Trophoblast cell (in vitro differentiated cells and primary cell): ENCODE measurements at places on chromosomes 1 and 21.
A peak's percentile ranks its signal among the peaks of the same experiment; 100 is the strongest.

DNA sequence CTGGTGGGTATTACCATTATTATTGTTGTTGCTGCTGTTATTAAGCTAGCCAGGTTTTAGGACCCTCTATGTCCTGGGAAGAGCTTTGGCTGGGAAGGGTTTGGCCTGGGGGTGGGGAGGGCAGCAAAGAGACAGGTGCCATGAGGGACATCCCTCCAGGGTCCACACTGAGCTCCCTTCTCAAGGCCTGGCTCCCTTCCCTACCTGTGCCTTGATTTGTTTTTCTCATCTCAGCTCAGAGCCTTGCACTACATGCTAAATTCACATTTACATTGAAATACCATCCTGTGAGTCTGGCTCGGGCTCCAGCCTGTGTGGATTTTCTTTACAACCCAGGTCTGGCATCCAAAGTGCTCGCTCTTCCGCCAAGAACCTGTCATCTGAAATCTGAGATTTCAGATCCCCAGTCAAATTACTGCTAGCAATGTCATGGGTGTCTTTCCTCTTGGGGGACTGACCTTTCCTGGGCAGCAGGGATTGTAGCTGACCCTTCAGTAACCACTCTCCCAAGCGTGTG, 536.3 kb downstream of the PTPRU start:
- DNase-seq, result no peak
- no peaks in the 10 kb centered on the region for H3K4me1 ChIP-seq
- H3K27me3 ChIP-seq, result no peaks in the 10 kb centered on the region
- H3K27ac ChIP-seq, result no peak overlapping the region
- no peaks in the 10 kb centered on the region for H3K36me3 ChIP-seq
- H3K4me3 ChIP-seq, result no peak overlapping the region

DNA sequence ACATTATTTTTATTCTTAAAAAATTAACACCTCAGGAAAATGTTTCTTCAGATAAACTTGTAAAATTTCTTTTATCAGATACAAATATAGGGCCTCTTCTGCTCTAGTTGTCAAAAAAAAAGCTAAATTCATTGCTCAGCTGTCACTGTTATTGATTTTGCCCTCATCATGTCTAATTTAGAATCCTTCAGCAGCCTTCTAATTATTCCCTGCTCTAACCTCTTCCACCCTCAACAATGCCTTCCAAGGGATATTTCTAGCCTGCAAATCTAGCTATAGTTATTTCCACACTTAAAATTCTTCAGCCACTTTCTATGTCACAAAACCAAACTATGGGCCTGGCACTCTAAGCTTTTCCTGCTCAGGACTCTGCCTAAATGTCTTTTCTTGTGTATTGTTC, 25.2 kb downstream of the PDE4B start:
- DNase-seq, result no peak
- no peaks in the 10 kb centered on the region for H3K27me3 ChIP-seq
- no peaks in the 10 kb centered on the region for H3K36me3 ChIP-seq
- no peak overlapping the region for H3K4me3 ChIP-seq
- H3K4me1 ChIP-seq, result no peaks in the 10 kb centered on the region
- no peak overlapping the region for H3K27ac ChIP-seq

- no peak overlapping the region for H3K27ac ChIP-seq
- no peaks in the 10 kb centered on the region for H3K4me1 ChIP-seq
- no peak for DNase-seq
- H3K27me3 ChIP-seq, result no peaks in the 10 kb centered on the region
Measured at GRCh38 chr1:80251591-80251990, 1245.1 kb upstream of the ADGRL4 start.

- H3K4me3 ChIP-seq, result no peak overlapping the region
- no peaks in the 10 kb centered on the region for H3K36me3 ChIP-seq
- no peak overlapping the region for H3K27ac ChIP-seq
Measured at GRCh38 chr21:38758501-38759214, 47.1 kb upstream of the ETS2 start.

DNA sequence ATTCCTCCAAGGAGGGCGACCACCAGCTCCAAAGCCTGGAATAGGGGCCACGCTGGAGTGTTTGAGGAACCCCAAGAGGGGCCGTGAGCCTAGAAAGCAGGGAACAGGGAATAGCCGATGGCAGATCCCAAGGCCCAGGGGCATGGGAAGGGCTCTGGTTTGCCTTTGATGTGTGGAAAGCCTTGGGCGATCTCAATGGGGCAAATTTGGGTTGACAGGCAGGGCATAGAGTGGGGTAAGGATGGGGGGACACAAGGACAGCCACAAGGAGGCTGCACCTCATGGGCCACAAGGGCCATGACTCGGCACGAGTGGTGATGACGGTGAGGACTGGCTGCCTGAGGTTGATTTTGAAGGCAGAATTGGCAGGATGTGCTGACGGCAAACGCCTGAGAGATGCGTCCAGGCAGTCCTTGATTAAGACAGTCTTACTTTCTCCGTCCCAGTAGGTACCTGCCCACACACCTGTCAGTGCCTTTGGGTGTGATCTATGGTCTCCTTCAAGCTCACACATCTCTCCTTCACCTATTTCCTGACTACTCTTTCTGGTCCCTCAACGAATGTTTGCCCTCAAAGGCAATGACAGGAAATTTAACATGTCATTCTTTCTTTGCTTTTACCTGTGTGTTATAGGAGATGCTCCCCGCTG, 2.0 kb upstream of the TMPRSS3 start:
- H3K4me3 ChIP-seq, result no peak overlapping the region
- H3K36me3 ChIP-seq, result no peaks in the 10 kb centered on the region
- no peak overlapping the region for H3K27ac ChIP-seq
- no peaks in the 10 kb centered on the region for H3K27me3 ChIP-seq
- no peaks in the 10 kb centered on the region for H3K4me1 ChIP-seq

DNA sequence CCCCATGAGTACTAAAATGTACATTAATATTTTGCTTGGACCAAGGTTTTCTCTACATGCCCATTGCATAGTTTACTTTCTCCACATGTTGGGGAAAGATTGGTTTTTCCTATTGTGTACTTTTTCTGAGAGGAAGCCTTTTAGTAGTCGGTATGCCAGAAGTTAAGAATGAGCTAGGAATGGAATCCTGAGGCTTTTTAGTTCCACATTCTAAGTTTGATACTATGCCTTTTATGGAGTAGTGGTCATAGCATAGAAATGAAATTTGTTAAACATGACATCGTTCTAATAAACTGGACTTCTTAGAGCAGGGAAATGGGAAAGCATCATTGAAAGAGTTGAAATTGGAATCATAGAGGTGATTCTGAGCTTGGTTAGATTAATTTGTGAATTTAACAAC, 64.3 kb downstream of the BCL9 start:
- no peak for DNase-seq
- no peaks in the 10 kb centered on the region for H3K27me3 ChIP-seq
- H3K27ac ChIP-seq, result no peak overlapping the region

GRCh38 chr1:228445843-228446650, 29.4 kb upstream of the TRIM17 start:
- H3K4me3 ChIP-seq, result peak overlapping the region; percentile 39
- peaks cover 6% of the 10 kb centered on the region for H3K4me1 ChIP-seq
- no peaks in the 10 kb centered on the region for H3K36me3 ChIP-seq
- peaks cover 2% of the 10 kb centered on the region for H3K27me3 ChIP-seq
- H3K27ac ChIP-seq, result no peak overlapping the region
- DNase-seq, result peak; percentile 79

DNA sequence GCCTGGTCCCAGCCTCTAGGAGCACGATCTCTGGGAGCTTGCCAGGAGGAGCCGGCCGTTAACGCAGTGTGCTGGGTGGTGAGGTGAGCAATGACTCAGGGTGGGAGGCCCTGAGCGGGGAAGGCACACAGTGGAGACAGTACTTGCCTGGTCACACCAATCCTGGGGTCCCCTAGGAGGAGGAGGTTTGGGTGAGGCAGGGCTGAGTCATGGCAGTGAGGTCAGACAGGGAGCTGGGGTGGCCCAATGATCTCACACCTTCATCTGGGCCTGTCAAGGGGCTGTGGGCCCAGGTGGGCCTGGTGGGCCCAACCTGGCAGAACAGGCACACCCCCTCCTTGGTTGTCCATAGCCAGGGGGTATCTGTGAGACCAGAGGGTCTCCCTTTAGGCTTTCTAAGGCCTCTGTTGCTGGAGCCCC, 8.6 kb upstream of the EDN2 start:
- no peak overlapping the region for H3K27ac ChIP-seq
- H3K36me3 ChIP-seq, result no peaks in the 10 kb centered on the region
- DNase-seq, result no peak
- no peak overlapping the region for H3K4me3 ChIP-seq
- H3K27me3 ChIP-seq, result no peaks in the 10 kb centered on the region

GRCh38 chr1:245467804-245468203, 313.0 kb downstream of the KIF26B start:
- no peaks in the 10 kb centered on the region for H3K27me3 ChIP-seq
- no peak overlapping the region for H3K27ac ChIP-seq
- no peak overlapping the region for H3K4me3 ChIP-seq
- peaks cover 10% of the 10 kb centered on the region for H3K36me3 ChIP-seq

GRCh38 chr1:31801458-31801857, 14.4 kb downstream of the SPOCD1 start:
- no peak for DNase-seq
- H3K27me3 ChIP-seq, result no peaks in the 10 kb centered on the region
- H3K36me3 ChIP-seq, result no peaks in the 10 kb centered on the region
- H3K4me1 ChIP-seq, result peaks cover 4% of the 10 kb centered on the region

DNA sequence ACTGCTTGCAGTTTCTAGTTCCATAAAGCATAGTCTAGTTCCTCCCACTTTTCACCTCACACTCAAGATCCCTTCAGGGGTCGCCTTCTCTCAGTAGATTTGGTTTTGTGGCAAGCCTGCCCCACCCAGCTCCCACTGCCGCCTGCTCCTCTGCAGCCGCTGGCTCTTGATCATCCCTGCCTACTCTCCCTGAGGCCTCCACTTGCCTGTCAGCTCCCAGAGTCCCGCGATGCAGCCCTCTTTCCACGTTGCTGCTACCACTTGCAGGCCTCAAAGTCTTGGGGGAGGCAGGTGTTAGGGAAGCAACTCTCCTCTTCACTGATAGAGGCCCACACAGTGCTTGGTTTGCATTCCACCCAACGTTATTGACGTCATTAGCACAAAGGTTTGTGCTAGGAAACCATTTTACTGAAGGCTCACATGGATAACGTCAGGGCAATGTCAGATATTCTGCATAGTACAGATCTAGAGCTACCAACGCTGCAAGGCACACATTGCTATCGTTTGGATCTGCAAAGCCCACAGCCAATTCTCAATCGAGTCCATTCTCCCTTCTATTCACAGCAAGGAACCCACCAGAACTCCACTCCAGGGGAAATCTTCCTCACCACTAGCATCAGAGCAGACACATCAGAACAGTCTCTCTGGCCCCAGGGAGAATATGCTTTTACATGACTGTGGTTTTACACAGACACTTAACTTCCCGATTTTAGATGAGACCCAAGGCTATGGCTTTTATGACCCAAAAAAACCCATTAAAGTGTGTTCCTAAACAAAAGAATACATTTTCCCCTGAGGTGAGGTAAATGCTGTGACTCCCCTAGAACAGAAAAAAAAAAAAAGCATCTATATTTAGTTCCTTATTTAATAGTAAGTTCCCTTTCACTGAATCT, 519.5 kb upstream of the CAMK1G start:
- no peaks in the 10 kb centered on the region for H3K36me3 ChIP-seq
- peak overlapping the region; percentile 80 for H3K27ac ChIP-seq
- H3K4me1 ChIP-seq, result peaks cover 21% of the 10 kb centered on the region
- H3K4me3 ChIP-seq, result no peak overlapping the region

DNA sequence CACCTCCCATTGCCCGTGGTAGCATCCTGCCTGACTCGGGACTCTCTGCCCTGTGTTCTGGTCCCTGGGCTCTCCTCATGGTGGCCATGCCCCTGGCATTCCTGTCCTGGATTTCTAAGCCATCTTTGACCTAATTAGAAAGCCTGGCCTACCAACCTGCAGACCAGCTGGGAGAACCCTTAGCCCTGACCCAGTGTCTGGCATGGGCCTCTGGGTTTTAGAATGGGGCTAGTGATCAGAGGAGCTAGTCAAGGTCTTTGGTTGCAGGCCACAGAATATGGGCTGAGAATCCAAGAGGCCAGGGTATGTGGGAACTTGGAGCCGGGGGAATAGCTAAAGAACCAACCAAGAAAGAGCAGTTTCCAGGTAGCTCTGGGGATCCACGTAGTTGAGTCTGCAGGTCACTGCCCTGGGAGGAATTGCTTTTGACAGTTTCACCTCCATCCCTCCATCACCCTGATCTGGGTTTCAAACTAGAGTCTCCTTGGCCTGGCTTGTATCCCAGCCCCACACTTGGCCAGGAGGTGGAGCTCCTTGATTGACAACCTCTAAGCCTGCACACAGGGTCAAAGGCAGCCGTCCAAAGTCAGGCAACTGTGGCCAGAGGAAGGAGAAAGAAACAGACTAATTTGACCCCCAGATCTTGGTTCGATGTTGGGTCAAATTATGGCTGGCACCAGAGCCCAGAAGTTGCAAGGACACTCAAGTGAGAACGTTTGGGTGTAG, 54.7 kb upstream of the ABCG1 start:
- no peak overlapping the region for H3K4me3 ChIP-seq
- no peak overlapping the region for H3K27ac ChIP-seq
- DNase-seq, result peak; percentile 75
- H3K4me1 ChIP-seq, result peaks cover 8% of the 10 kb centered on the region

DNA sequence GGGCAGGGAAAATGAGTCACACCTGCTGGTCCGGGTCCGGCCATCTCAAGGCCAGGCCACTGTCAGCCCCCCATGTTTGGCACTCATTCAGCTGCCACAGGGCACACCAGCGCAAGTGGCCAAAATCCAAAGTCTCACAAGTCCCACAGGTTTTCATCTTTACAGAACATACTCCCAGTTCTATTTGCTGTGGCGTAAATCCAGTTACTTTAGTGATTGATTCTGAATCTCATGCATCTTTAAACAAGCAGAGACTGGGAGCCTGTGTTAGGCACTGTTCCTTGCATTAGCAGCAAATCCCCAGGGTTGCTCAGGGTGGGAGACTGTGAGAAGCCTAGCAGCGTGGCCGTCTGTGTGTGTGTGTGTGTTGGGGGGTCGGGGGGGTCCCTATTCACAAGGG, 1.1 kb upstream of the SLC2A5 start:
- H3K27ac ChIP-seq, result no peak overlapping the region
- H3K27me3 ChIP-seq, result no peaks in the 10 kb centered on the region
- H3K4me3 ChIP-seq, result no peak overlapping the region

DNA sequence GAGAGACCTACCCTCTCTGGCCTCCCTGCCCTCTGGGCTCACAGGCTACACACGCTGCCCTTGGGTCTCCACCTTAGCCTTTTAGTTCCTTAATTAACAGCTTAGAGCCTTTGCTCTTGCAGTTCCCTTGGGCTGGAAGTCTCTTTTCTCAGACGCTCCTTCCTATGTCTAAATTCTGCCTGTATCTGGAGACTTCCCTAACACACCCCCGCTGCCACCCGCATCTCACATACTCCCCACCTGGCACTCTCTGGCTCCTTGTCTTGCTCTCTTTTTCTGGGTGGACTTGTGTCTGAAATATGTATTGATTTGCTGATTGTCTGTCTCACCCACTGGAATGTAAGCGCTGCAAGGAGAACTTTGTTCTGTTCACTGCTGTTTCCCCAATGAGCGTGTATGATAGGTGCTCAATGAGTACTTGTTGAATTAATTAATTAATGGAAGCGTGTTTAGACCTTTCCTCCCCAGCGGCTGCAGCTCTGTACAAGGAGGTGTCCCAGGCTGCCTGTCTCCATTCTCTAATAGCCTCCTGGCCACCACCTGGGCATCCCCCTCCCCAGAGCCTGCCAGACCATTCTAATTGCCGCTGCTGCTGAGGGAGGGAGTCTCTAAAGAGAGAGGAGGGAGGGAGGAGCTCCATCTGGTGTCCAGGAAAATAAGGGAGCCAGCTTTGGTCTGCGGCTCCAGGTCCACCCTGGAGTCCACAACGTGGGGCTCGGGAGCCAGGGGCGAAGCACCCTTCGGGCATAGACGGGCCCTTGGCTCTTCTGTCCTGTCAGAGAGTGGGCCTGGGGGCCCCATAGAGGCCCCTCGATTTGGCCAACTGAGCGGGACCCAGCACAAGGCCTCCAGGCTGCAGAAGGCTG, 95.4 kb downstream of the RNF220 start:
- peaks cover 1% of the 10 kb centered on the region for H3K36me3 ChIP-seq
- no peak for DNase-seq
- H3K27me3 ChIP-seq, result peaks cover 4% of the 10 kb centered on the region
- H3K4me1 ChIP-seq, result no peaks in the 10 kb centered on the region
